ENCODE measurements at places on chromosomes 13 and 19.

GRCh38 chr19:55179606-55180484 is at the start of gene SYT5:
Gene SYT5 (minus strand): TSS chr19:55180289. CDS start chr19:55179041, 1,248 bp downstream.
- DNase-seq, result peak; percentile 63

DNA sequence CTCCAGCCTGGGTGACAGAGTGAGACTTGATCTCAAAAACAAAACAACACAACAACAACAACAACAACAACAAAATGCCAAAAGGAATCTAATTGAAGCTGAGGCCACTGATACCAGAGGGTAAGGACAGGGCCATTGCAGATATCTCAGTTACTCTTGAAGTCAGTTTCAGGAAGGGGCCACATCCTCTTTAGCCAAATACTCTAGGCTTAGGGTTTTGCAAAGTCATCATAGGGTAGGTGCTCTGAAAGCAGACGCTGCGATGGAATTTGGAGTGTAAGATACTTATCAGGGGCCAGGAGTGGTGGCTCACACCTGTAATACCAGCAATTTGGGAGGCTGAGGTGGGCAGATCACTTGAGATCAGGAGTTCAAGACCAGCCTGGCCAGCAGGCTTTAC is 46.6 kb upstream of the UBAC2 start:
- DNase-seq, result no peak

GRCh38 chr13:95159458-95159857 is 141.8 kb downstream of the ABCC4 start:
- DNase-seq, result no peak

- DNase-seq, result no peak
Measured at GRCh38 chr13:36133950-36134626, 2.9 kb upstream of the DCLK1 start.

DNA sequence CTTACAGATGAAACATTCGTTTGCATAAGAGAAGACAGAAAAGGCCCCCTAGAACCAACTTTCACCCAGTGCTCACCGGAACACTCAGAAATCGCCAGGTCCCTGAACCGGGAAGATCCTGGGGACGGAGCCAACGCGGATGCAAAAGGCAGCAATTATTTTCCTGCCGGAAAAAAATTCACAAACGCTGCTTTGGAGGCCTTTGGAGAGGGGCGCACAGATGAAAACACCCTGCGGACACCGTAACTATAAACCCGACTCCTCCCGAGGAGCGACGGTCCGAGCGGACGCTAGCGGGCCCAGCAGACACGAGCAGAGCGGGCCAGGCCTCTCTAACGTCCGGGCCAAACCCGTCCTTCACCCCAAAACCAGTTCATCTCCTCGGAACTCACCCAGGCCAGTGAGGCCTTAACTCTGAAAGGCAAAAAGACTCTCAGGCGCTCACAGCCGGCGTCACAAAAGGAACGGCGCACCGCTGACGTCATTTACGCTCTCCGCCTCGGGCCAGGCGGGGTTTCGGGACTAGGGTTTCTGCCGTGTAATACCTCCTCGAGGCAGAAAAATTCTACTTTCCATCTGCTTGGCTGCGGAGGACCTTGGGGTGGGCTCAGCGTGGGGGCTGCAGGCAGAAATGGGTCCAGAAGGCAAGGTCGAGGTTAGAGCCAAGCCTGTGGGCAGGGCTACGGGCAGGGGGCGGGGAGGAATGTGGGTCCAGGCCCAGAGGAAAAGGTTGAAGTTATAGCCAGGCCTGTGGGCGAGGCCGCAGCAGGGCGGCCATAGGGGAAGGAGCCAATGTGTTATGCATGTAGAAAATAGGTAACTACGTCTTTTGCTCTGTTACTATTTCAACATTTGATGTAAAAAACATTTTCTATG is at the start of gene ZNF426:
ZNF426 (minus strand) TSS at position 463 of the 876 bp plus-strand sequence. CDS start 2,413 bp downstream, outside the sequence.
- DNase-seq, result peak; percentile 88

DNA sequence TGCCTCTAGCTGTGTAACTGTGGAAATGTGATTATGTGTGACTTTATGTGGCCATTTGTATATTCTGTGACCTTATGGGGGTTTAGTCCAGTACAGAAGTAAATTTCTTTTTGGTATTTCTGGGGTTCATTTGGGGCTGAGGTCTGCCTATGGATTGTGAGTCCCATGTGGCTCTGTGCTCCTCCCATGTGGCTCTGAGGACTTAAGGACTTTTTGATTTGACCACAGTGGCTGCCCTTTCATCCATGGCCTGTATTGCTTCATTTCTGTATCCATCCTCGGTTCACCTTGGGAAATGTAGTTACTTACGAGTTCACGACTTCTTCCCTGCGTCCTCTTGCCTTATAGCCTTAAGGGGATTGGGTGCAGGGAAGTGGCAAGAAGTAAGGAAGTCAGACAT is 1.0 kb downstream of the ZNF420 start:
- no peak for DNase-seq

GRCh38 chr13:63299866-63300394 is 1884.3 kb upstream of the PCDH20 start:
- DNase-seq, result no peak

DNA sequence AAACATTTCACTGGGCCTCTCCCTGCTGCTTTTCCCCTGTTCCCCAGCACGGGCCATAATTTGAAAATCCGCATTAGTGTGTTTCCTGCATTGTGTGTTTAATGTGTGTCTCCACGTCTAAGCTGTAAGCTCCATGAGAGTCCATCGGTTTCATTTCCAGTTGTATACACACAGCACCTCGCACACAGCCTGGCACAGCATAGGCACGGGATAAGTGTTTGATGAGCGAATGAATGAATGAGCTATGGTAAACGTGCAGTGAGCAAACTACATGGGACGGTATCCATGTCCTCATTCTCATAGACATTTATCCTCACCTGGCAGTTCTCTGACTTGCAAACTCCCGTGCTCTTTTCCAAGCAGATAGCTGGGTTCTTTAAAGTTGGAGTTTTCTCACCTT is 106.1 kb downstream of the RAB20 start:
- DNase-seq, result no peak

DNA sequence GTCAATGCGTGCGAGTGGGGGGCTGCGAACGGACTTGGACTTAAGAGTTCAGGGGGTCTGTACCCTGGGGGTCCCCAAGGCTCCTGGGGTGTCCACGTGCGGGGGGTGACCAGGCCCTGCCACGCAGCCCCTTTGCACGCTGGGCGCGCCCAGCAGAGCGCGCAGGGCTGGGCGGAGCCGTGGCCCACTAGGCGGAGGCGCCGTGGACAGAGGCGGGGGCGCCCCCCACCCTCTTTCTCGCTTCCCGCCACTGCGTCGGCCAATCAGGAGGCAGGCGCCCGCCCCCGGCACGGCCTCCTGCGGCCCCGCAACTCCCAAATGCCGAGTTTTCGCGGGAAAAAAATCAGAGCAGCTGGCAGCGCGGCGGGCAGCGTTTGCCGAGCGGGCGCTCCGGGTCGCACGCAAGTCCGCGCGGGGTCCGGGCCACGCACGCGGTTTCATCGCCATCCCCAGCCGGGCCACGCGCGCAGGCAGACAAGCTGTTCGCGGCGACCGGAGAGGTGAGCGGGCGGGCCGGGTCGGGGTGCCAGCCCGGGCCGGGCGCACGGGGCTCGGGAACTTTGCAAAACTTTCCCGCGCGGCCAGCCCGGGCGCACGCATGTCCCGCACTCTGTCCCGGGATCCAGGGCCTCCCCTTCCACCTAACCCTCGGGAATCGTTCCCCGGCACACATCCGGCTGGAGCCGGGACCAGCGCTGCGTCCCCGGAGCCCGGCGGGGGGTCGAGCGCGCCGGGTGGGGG is at the start of gene UHRF1:
UHRF1 (plus strand) TSS at position 346 of the 741 bp plus-strand sequence. CDS start 1,385 bp downstream, outside the sequence.
- peak; percentile 70 for DNase-seq

GRCh38 chr19:7355151-7355820 is 6.5 kb downstream of the ARHGEF18 start:
- no peak for DNase-seq

GRCh38 chr13:107518292-107518691 is 697.0 kb downstream of the LIG4 start:
- no peak for DNase-seq

DNA sequence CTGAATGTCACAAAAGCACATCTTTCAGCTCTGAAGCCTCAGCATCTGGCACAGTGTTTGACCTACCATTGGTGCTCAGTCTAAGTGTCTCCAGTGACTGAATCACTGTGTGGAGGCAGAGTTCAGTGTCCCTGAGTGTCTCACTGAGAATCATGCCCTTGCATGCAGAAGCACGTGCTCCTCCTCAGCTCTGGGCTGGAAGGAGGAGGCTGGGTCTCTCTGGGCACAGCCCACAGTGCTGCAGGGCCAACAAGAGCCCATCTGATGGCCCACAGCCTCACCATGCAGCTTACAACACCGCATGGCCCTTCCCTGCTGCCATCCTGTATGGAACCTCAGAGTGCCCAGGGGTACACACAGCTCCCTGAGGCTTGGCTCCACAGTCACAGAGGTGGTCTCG is 86.1 kb downstream of the TEX26 start:
- DNase-seq, result no peak

DNA sequence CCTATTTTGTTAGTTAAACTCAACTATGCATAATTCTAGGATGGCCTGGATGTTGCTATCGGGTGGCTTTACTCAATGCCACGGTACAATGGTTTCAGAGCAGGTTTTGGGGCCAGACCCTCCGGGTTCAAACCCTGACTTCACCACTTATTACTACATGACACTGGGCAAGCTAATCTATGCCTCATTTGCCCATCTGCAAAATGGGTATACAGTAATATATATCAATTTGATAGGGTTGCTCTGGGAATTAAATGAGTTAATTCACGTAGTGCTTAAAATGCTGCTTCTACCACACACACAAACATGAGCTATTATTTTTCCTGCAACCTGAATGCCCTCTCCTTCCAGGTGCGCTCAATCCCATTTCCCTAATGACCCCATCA is 839 bp downstream of the ESD start:
- no peak for DNase-seq

DNA sequence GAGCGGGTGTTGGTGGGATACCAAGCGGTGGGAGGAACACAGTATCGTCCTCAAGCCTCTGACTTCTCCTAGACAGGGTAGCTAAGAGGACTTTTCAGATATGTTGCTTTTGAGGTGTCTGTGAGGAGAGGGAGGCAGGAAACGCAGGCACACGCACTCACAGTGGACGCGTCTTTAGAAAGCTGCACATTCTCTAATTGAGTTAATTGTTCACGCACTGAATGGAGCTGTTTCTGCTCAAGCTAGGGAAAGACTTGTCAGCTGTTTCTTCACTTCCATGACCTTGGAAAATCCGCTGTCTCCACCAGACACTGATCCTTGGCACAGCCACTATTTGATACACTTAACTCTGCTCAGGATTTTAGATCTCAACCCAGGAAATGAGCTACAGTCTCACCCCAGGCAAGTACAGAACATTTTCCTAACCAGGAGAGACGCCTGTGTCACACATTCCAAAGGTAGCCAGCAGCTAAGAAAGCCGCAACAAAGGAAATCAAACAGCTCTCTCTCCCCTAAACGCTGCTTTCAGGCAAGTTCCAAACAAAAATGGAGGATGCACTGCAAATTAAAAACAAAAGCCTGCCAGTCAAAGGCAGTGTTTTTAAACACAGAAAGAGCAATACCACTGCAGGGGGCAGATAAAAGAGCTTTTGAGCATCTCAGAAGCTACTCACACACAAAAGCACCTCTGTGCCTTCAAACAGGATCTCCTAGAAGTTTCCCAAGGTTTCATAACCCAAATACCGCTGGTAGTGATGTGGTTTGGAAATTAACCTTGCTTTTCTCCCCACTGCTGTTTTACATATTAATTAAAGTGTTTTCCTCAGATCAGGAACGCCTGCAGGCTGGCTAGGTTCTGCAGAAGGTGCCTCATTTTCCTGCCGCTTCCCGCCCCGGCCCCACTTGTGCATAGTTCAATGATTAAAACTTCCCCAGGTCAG is 57.3 kb downstream of the IRS2 start:
- DNase-seq, result no peak

DNA sequence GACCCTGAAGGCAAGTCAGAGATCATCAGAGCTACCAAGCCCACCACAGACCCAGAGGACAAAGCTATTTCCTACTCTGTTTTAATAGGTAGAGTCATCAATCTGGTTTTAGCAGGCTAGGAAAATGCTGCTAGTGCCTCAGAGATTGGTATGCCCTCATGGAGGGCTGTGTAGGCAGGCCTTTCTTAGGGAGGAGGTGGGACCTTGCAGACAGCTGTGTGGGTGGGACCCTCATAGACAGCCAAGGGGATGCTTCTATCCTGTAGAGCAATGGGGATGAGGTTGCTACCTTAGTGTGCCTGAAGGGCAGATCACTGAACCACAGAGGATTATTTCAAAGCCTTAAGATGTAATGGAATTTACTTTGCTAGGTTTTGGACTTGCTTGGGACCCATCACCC is 534.9 kb upstream of the KLF12 start:
- DNase-seq, result no peak

DNA sequence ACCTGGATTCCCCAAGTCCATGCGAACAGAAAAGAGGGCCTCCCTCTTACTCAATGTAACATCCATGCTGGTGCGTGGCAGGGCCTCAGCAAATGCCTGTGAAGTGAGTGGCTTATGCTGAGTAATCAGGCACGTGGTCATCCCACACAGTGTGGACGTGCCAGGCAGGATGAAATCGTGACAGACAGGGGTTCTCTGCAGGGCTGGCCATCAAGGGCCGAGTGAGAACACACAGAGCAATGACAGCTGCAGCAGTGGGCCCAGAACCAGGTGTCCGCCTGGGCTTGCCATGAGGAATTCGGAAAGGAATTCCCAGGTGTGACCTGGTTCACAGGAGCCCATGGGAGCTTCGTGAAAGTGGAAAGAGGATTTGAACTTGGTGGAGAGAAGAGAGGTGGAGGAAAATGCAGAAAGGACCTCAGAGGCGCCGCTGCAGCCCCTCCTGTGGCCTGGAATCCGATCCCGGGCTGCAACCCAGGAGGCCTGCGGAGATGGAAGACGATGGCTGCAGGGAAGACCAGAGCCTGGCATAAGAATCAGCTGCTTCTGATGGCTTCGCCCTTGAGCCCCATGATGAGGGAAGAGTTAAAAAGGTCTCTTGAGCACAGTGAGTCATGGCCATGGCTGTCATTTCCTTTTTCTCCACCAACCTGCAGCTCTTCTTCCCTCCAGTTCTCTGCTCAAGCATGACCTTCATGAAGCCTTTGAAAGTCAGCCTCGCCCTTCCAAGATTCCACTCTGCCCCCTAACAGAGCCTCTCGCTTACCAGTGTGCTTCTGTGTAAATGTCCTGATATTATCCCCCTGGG is 34.6 kb upstream of the SOX1 start:
- no peak for DNase-seq

DNA sequence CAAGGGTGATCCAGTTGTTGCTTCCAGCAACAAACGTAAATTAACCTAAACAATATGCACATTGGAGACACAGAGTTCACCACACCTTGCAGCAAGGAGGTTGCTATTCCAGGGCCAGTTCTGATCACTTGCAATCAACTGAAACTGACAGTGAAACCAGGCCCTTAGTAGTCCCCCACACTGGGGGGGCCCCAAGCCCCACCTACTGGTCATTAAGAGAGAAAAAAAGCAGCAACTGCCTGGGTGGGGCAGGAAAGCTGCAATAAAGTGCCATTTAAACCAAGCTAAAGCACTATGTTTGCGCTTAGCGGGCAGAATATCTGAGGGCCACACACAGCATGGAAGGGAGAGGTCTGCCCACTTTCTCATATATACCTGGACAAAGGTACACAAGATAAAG is 51.5 kb downstream of the ATP7B start:
- no peak for DNase-seq
